Chondrocyte (in vitro differentiated cells): ENCODE measurements at places on chromosomes 12 and 14. TPM values are rescaled to one million over a fixed set of nuclear protein-coding genes. Genes with fewer than 3 reads are reported as not detected.

The TMEM30B gene
- total RNA-seq: 2.7 to 9.3 TPM (median 7.9 TPM) in 3 replicates

The MGP gene
- 158 to 215 TPM (median 213 TPM) in 3 replicates for total RNA-seq

The CPNE8 gene
- 8.0 to 10.6 TPM (median 10.3 TPM) in 3 replicates for total RNA-seq

The KRT8 gene
- 11.3 to 15.7 TPM (median 13.0 TPM) in 3 replicates for total RNA-seq

The CLECL1 gene
- total RNA-seq: not detected in 3 replicates

The SLC6A13 gene
- total RNA-seq: 0.37 to 0.59 TPM in 2 of 3 replicates, not detected in the other

The ANKRD33 gene
- total RNA-seq: not detected in 3 replicates

DNA sequence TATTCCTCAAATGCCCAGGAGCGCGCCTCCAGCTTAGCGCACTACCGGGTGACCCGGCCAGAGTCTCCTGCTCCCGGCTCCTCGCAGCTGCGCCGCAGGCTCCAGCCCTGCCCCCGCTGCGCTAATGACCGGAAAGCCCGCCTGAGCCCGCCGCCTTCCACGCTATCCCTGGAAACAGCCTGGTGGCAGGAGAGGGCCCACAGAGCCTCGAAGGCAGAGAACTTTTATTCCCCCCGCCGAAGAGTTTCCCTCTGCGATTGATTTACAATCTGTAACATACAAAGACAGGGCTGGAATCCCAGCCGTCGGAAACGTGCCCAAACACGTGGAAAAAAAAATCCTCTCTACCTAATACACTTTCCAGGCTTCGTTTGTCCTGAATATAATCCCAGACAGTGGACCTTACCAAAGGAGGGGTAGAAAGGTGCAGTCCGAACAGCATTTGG is 1.5 kb downstream of the COL2A1 start:
- H3K36me3 ChIP-seq: no peaks in the 10 kb centered on the region
- H3K4me1 ChIP-seq: peaks cover 38% of the 10 kb centered on the region
- peaks cover 57% of the 10 kb centered on the region for H3K27me3 ChIP-seq
- DNase-seq: no peak

- peaks cover 7% of the 10 kb centered on the region for H3K4me1 ChIP-seq
- H3K27ac ChIP-seq: no peak overlapping the region
- H3K4me3 ChIP-seq: no peak overlapping the region
- DNase-seq: no peak
- H3K36me3 ChIP-seq: no peaks in the 10 kb centered on the region
- no peaks in the 10 kb centered on the region for H3K27me3 ChIP-seq
Measured at GRCh38 chr14:63781686-63782085, 53.8 kb upstream of the SGPP1 start.

- no peak overlapping the region for H3K27ac ChIP-seq
- no peak overlapping the region for H3K4me3 ChIP-seq
- H3K4me1 ChIP-seq: no peaks in the 10 kb centered on the region
- no peak for DNase-seq
- no peaks in the 10 kb centered on the region for H3K36me3 ChIP-seq
Measured at GRCh38 chr14:59768855-59769375, 101.7 kb downstream of the RTN1 start.

- H3K4me1 ChIP-seq: no peaks in the 10 kb centered on the region
- H3K27me3 ChIP-seq: no peaks in the 10 kb centered on the region
- no peaks in the 10 kb centered on the region for H3K36me3 ChIP-seq
- no peak overlapping the region for H3K4me3 ChIP-seq
Measured at GRCh38 chr14:63981569-63981968, 128.8 kb downstream of the SYNE2 start.

DNA sequence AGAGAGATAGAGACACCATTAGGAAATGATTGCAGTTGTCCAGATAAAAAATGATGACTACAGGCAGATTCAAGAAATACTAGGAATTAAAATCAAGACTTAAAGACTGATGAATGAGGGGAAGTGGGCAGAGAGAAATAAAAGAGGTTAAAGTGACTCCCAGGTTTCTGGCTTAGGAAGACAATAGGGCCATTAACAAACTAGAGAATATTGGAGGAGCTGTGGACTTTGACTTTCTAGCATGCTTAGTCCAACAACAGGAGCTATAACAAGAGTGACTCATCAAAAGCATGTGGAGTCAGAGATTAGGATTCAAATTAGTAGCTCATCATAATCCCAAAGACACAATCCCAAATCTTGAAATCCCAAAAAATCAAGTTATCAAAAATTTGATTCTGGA is 101.5 kb downstream of the BMP4 start:
- no peaks in the 10 kb centered on the region for H3K36me3 ChIP-seq
- H3K27me3 ChIP-seq: no peaks in the 10 kb centered on the region
- peaks cover 16% of the 10 kb centered on the region for H3K4me1 ChIP-seq
- H3K27ac ChIP-seq: no peak overlapping the region

GRCh38 chr14:50489851-50490250 is 42.5 kb downstream of the MAP4K5 start:
- no peak overlapping the region for H3K27ac ChIP-seq
- H3K36me3 ChIP-seq: peaks cover 7% of the 10 kb centered on the region
- DNase-seq: no peak
- H3K4me3 ChIP-seq: no peak overlapping the region

DNA sequence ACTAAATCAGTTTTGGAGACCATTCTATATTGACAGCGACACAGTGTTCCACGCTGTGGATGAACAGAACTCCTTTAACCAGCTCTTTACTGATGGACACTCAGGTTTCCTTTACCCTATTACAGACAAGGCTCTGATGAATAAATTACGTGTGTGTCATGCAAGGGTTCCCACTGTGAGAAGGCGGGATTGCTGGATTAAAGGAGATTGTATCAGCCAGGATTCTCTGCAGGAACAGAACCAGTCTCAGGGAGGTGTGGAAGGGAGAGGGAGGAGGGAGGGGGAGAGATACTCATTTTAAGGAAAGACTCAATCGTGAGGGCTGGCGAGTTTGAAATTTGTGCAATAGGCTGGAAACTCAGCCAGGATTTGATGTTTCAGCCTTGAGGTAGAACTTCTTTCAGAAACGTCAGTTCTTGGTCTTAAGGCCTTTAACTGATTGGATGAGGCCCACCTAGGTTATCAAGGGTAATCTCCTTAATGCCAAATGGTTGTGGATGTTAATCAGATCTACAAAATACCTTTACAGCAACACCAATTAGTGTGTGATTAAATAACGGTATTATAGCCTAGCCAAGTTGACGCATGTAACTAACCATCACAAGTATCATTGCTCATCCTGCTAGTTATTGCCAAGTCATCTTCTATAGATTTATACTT is 104.0 kb downstream of the GCH1 start:
- H3K36me3 ChIP-seq: peaks cover 12% of the 10 kb centered on the region
- peaks cover 6% of the 10 kb centered on the region for H3K27me3 ChIP-seq
- H3K4me1 ChIP-seq: no peaks in the 10 kb centered on the region
- H3K27ac ChIP-seq: no peak overlapping the region

DNA sequence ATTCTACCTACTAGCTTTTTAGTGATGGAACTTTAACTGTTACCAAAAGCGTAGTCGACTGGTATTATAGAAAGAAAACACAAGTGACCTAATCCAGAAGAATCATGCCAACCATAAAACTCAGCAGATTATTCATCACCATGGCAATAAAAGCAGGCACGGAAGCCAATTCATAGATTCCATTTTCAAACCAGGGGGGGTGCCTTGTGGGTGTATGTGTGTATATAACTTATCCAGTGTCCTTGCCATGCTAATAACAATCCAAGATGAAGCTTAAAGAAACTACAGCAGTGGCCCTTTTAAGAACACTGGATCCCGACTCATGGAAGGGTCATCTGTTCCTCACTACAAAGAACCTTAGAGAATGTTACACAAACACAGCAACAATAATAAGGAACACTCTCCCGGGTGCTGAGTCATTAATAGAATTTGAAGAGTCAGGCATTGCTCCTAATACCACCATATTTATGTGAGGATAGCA is 61.0 kb downstream of the EPS8 start:
- no peak for DNase-seq
- H3K4me1 ChIP-seq: peaks cover 77% of the 10 kb centered on the region

- peaks cover 20% of the 10 kb centered on the region for H3K36me3 ChIP-seq
- H3K27me3 ChIP-seq: no peaks in the 10 kb centered on the region
- H3K4me3 ChIP-seq: no peak overlapping the region
Measured at GRCh38 chr14:76191297-76191696, 39.6 kb downstream of the GPATCH2L start.

- H3K4me3 ChIP-seq: no peak overlapping the region
- H3K27me3 ChIP-seq: no peaks in the 10 kb centered on the region
- H3K27ac ChIP-seq: no peak overlapping the region
- H3K4me1 ChIP-seq: no peaks in the 10 kb centered on the region
- peaks cover 50% of the 10 kb centered on the region for H3K36me3 ChIP-seq
Measured at GRCh38 chr14:88417594-88417993, 32.1 kb downstream of the SPATA7 start.

- no peak for DNase-seq
- H3K4me1 ChIP-seq: peaks cover 26% of the 10 kb centered on the region
- H3K4me3 ChIP-seq: no peak overlapping the region
- no peaks in the 10 kb centered on the region for H3K27me3 ChIP-seq
- H3K27ac ChIP-seq: no peak overlapping the region
Measured at GRCh38 chr14:91484186-91484585, 25.9 kb downstream of the PPP4R3A start.

GRCh38 chr12:24681570-24681969 is 267.3 kb downstream of the BCAT1 start:
- no peaks in the 10 kb centered on the region for H3K27me3 ChIP-seq
- no peak for DNase-seq
- H3K27ac ChIP-seq: no peak overlapping the region
- H3K4me3 ChIP-seq: no peak overlapping the region
- H3K36me3 ChIP-seq: peaks cover 1% of the 10 kb centered on the region

GRCh38 chr14:32417956-32418552 is 89.0 kb downstream of the AKAP6 start:
- no peak overlapping the region for H3K4me3 ChIP-seq
- DNase-seq: no peak
- H3K27ac ChIP-seq: no peak overlapping the region
- H3K36me3 ChIP-seq: no peaks in the 10 kb centered on the region
- H3K4me1 ChIP-seq: peaks cover 34% of the 10 kb centered on the region
- no peaks in the 10 kb centered on the region for H3K27me3 ChIP-seq

DNA sequence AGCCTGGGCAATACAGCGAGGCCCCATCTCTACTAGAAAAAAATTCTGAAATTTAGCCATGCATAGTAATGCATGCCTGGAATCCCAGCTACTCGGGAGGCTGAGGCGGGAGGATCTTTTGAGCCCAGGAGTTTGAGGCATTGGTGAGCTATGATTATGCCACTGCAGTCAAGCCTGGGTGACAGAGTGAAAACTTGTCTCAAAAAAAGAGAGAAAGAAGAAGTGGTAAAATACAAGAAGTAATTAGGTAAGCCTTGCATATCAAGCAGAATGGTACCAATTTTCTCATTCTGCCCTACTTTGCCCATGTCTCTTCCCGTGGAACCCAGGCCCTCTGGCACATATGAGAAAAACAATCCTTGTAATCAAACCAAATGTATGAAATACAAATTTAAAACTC is 70.7 kb downstream of the SUSD6 start:
- H3K27ac ChIP-seq: no peak overlapping the region
- H3K27me3 ChIP-seq: no peaks in the 10 kb centered on the region
- no peak overlapping the region for H3K4me3 ChIP-seq
- no peak for DNase-seq
- H3K36me3 ChIP-seq: no peaks in the 10 kb centered on the region

DNA sequence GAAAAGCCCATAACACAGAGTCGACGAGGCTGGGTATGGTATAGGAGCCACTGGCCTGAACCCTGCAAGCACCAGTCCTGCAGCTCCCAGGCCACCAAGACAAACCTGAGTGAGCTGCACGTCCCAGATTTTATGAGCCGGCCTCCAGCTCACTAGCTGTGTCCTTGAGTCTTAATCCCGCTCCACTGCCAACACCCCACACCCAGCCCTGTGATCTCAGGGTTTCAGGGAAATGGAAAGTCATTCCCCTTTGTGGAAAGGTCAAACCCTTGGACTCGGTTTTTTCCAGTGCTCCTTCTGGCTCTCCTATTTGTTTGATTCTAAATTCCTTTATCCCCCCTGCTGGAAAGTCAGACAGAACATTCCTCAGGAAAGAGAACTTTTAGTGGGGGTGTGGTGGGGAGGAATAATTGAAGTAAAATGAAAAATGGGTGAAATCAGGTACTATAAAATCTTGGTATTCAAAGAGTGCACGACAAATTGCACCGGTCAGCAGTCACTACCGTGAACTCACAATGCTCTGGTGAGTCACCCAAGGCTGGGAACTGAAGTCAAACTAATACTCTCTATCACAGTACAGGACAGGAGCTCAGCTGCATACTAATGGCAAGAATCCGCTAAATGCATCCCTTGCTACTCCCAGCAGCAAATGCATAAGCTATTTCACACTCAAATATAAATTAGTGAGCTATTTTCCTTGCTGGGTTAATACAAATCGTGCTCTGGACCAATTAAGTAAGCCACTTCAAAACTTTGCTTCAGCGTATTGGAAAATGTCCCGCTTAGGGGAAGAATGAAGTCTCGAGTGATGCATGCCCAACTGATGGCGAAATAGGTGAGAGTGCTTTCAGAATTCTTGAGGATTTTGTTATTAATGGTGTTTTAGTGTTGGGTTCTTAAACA is 9.0 kb downstream of the PITPNM2 start:
- H3K27ac ChIP-seq: peak overlapping the region; percentile 90
- no peak overlapping the region for H3K4me3 ChIP-seq
- H3K36me3 ChIP-seq: no peaks in the 10 kb centered on the region
- DNase-seq: no peak
- peaks cover 40% of the 10 kb centered on the region for H3K4me1 ChIP-seq
- H3K27me3 ChIP-seq: no peaks in the 10 kb centered on the region

DNA sequence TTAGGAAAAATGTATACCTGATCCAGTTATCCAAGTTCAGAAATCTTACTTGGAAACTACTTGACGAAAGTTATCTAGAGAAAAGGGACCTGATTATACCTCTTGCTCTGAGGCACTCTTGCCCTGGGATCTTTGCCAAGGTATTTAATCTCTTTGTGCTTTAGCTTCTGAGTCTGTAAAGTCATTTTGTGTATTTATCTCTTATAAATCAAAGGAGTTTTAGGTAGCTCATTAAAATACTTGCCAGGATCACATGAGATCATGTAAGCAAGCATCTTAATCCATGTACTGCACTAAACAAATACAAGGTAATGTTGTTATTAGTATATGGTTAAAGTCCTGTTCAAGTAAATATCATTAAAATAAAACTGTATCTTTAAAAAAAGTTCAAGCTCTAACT is 147.5 kb downstream of the IPO8 start:
- no peaks in the 10 kb centered on the region for H3K4me1 ChIP-seq
- no peak overlapping the region for H3K27ac ChIP-seq
- peaks cover 4% of the 10 kb centered on the region for H3K27me3 ChIP-seq
